Stimulated activated CD4-positive, alpha-beta T cell treated with anti-CD3 and anti-CD28 coated beads, Interleukin-1b, Interleukin-23, amount 100 ng/mL, for 4 hours (primary cell): ENCODE measurements at places on chromosomes 3 and 15.

- no peak for DNase-seq
Measured at GRCh38 chr3:196662711-196663571, 23.4 kb downstream of the NRROS start.

DNA sequence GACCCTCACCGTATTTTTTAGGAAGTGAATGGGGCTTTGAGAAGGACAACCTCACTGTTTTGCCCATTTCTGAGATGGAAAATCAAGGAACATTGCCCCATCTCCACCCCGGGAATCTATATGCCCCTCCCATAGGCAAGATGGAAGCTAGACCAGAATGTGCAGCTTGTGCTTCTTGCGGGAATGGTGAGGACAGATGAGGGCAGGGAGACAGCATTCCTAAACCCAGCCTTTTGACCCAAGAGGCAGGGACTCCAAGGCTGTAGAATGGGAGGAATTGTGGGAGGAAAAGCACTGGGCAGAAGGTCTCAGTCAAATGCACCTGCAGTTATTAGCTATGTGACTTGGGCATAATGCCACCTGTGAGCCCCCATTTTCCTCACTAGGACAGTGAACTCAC lies 66.9 kb downstream of the SMAD3 start:
- no peak for DNase-seq

- DNase-seq = no peak
Measured at GRCh38 chr3:159280386-159281191, 478.7 kb downstream of the MFSD1 start.

GRCh38 chr3:173886-174285 lies 22.7 kb upstream of the CHL1 start:
- no peak for DNase-seq

DNA sequence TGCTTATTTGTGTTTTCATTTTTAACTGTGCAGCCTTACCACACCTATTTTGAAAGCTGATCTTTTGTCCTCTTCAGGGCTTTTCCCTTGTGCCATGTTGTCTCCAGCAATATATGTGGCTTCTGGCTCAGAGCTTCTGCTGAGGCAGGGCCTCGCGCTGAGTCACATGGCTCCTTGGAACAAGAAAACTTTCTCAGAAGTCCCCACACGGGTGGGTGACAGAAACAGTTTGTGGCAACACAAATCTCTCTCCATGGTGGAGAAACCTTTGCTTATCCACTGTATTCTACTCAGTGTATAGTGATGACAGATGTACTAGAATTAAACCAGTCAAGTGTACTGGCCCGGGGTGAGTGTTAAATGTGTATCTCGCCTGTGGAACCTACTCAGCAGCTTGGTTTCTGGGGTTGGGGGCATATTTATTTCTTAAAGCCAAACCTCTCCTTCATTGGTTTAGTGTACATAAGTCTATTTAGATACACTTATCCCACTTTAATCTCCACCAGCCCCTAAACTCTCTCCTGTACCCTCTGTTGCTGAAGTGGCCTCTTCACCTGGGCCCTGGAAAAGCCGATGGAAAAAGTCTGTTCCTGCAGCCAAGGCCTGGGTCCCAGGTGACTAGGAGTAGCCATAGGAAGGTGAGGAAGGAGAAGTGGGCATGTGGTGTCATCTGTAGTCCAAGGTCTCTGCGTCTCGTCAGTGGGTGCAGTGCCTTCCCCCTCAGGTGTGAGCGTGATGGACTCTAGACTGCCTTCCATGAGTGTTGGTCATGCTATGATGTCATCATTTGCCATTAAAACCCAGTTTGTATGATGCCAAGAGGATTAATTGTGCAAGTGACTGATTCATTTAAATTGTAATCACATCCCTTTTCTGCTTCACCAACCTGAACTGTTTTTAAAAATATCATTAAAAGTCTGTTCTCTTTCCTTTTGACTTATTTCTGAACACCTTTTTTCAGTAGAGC lies 3.2 kb upstream of the FBXL22 start:
- no peak for DNase-seq

DNA sequence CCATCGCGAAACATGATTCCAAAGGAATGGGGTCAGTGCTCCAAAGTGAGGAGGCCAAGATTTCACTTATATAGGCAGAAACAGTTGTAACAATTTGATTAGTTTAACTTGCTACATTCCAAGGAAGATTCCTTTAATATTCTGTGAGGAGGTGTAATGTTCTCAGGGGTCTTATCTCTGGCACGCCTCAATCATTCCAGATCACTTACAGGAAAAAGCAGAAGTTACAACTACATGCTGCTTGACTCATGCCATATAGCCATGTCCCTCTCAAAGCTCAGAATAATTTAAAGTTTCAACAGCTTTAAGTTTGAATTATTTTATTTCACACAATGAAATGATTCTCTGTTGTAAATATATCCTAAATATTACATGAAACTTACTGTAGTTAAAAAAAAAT lies 3.5 kb upstream of the FYTTD1 start:
- DNase-seq = no peak

- no peak for DNase-seq
Measured at GRCh38 chr15:74782259-74783071, 585 bp downstream of the CSK start.

GRCh38 chr15:89999676-90000185 lies 1.4 kb upstream of the ZNF710 start:
- no peak for DNase-seq

- DNase-seq = no peak
Measured at GRCh38 chr3:78907367-78907766, 860.4 kb downstream of the ROBO1 start.

- DNase-seq = no peak
Measured at GRCh38 chr3:140832883-140833282, 108.8 kb upstream of the SLC25A36 start.

- DNase-seq = no peak
Measured at GRCh38 chr3:42262525-42262924, 3.5 kb downstream of the CCK start.

DNA sequence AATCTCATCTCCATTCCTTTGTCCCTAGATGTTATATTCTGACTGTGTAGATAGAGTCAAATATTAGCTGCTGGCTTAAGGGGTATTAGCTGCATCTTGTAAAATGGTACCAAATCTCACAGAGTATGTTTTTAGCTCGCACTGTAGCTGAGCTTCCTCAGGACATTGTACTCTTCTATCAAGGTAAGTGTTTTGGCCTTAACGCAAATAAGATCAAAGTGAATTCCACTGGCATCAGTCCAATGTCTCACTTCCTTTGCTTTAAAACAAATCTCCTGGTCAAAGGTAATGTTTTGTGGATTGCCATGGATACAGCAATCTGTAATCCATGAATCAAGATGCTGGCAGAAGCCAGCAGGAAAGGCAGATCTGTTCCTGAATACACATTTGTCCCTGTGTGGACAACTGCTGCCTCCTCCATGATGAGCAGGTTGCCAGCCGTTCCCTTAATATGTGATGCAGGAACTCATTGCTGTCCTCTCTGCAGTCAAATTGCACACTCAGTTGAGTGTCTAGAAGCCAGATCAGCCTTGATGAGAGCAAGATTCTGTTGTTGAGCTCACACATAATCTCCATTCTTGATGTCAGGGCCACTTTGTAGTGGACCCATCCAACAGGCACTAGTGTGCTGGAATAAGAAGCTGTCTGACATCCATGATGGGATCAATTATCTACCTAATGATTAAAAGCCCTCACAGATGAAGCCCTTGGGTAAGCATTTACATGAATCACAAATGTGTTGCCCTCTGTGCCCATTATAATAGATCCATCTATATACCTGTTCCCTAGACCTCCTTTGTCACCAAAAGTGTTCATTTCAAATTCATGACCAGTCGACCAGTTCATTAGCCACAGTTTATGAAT lies 96.6 kb upstream of the AGTR1 start:
- DNase-seq = no peak

DNA sequence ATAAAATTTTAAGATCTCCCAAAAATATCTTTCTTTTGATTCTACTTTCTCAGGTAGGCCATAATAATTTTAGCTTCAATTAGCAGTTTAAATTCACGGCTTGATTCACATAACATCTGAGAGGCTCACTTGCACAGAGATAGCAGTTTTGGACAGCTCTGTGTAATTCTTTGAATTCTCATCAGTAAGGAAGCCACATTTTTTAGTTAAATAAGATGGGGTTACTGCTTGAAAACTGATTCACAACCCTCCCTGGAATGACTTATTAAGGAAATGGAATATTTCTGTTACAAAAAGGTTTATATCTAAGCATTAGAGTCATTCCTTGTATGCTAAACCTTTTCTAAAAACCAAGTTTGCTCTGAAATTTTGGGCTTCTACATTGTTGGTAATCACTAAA lies 212.7 kb downstream of the ALCAM start:
- no peak for DNase-seq

DNA sequence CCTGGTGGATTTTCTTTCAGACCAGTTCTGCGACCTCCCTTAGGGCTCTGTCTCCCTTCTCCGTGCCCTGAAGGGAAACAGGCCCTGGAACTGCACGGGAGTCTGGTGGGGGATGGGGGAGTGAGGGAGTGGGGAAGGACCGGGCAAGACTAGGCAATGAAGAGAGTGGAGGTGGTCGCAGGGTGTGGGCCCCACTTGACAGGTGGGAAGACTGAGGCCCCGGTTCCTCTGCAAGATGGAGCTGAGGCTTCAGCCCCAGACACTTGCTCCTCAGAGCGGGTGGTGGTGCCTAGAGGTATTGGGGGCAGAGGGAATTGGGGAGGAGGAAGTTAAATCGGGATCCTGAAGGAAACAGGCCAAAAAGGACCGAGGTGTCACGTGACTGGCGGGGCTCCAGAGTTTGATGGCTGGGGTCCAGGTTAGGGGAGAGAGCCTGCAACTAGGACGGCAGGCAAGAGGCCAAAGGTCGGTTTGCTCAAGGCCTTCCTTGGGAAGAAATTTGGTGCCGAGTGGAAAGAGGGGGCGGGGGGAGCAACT lies 597 bp upstream of the CAMK1 start:
- DNase-seq = no peak

- no peak for DNase-seq
Measured at GRCh38 chr3:189260556-189261493, 89.1 kb downstream of the TPRG1 start.

- DNase-seq = no peak
Measured at GRCh38 chr3:21170964-21171363, 580.0 kb downstream of the ZNF385D start.

GRCh38 chr3:10757021-10757820 lies 58.8 kb upstream of the SLC6A11 start:
- no peak for DNase-seq

DNA sequence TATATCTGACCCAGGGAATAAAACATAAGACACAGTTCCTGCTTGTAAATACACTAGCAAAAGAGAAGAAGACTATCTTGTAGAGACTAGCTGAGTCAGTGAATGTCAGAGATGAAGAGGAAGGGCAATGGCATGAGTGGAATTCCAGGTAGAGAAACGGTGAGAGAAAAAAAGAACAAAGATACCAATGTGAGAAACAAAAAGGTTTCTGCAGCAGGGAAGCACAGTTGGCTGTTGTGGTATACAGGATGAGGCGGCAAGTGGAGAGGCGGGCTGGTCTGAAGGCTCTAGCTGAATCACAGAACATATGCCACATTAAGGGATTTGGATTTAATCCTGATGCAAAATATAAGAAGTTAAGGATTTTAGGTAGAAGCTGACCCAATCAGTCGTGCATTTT lies 17.1 kb upstream of the TASOR start:
- no peak for DNase-seq

GRCh38 chr3:154122912-154123559 lies 1.8 kb downstream of the ARHGEF26 start:
- no peak for DNase-seq

DNA sequence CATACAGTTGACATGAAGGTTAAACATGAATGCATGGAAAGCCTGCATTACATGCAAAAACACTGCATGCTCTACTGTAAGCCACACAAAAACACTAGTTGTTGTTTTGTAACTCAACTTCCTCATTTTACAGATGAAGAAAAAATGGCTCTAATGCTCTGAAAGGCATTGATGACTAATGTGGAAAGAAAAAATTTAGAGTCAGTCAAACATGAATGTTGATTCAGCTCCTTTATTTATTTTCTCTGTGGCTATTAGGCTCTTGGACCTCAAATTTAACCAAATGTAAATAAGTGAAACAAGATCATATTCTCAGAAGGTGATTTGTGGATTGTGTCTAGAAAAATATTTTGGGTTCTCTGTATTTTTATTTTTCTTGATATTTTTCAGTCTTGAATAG lies 336.7 kb upstream of the ZNF717 start:
- no peak for DNase-seq

GRCh38 chr15:77993374-77993911 lies 84.1 kb downstream of the TBC1D2B start:
- DNase-seq = no peak

- DNase-seq = no peak
Measured at GRCh38 chr15:25877681-25878080, 14.6 kb upstream of the ATP10A start.

DNA sequence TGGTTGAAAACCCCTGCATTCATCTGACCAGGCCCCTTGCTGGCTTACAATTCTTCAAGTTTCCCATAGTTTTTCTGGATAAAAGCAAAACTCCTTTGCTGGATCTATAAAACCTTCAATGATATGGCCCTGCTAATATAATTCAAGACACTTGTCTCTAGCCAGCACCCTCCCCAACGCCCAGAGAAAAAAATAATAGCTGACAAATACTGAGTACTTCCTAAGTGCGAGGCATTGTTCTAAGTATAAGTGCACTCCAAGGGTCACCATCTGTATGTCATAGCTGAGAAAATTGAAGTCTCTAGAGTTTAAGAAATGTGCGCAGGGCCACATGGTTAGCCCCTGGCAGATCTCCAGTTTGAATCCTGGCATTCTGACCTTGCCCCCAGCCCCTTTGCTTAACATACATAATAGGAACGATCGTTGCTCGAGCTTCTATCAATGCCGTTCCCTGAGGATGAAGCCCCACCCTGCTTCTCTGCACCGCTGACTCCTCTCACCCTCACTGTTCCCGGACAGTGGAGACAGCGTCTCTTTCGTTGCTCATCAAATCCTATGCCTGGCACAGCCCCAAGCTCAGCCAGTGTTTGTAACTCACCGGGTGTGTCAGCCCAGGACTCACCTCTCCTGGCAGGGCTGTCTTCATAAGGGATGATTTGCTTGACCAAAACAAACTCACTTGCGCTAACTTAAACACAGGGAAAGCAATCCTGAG lies 377.1 kb upstream of the PROK2 start:
- DNase-seq = no peak

- DNase-seq = no peak
Measured at GRCh38 chr3:187013159-187013716, 82.9 kb downstream of the ST6GAL1 start.

- no peak for DNase-seq
Measured at GRCh38 chr3:171066206-171066605, 39.7 kb upstream of the SLC2A2 start.

- no peak for DNase-seq
Measured at GRCh38 chr15:39946862-39947261, 12.9 kb downstream of the EIF2AK4 start.

GRCh38 chr3:15069441-15069840 lies 4.3 kb upstream of the MRPS25 start:
- no peak for DNase-seq

- no peak for DNase-seq
Measured at GRCh38 chr3:149706905-149707304, 45.4 kb downstream of the COMMD2 start.

DNA sequence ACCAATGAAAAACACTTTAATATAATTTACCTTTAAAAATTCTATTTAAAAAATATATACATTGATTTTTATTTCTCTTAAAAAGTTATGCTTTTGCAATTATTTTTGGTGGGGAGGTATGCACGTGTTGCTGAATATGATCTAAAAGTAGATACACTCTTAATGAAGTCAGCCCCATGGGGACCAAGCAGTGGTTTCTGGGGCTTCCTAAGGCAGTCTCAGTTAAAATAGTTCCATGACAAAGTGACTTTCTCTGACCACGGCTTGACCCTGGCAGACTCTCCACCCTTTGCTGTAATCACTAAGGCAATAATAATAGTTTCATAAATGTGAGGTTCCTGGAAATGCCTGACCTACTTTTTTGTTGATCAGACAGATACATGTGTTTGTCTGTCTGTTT lies 50.4 kb downstream of the CCR4 start:
- no peak for DNase-seq
